Hypothalamus (tissue), 51 donors: ENCODE measurements at places on chromosomes 6 and 20.

GRCh38 chr6:126720304-126720703, 380.4 kb downstream of the CENPW start:
- no peak for DNase-seq

DNA sequence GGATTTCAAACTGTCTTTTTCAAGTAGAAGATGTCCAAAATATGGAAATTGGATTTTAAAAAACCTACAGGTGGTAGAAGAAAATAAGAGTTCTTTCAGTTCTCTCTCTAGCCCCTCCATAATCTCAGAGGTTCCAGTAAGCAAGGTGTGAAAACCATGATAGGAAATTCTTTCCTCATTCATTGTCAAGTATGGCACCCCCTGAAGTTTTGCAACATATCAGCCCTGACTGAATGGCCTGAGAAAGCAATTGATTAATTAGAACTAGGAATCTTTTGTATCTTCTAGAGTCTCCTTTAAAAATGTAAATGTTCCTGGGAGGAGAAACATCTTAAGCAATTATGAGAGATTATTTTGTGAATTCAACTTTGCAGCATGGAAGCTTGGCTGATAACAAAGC, 198.7 kb upstream of the STXBP5 start:
- DNase-seq = no peak

DNA sequence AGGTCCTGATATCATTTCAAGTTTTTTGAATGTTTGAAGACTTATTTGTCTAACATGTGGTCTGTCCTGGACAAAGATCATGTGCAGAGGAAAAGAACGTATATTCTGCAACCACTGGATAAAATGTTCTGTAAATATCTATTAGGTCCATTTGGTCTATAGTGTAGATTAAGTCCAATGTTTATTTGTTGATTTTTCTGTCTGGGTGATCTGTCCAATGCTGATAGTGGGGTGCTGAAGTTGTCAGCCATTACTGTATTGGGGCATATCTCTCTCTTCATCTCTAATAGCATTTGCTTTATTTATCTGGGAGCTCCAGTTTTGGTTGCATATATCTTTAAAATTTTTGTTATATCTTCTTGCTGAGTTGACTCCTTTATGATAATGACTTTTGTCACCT, 258.4 kb upstream of the CITED2 start:
- DNase-seq = no peak

DNA sequence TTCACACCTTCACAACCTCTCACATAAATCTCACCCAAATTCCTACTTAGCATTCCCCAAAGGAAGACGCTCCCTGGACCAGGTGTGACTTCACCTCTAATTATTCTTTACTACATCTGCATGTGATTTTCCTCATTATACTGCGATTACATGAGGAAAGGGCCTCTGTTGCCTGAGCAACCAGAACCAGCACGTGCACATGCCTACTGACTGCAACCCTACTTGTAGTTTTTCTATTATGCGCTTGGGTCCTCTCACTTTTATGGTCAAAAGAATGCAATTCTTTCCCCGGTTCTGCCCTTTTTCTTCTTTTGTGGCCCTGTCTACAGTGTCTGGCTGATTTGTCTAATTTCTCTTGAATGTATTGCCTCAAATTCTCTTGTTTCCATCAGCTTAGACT, 20.4 kb upstream of the ANKEF1 start:
- DNase-seq = no peak

DNA sequence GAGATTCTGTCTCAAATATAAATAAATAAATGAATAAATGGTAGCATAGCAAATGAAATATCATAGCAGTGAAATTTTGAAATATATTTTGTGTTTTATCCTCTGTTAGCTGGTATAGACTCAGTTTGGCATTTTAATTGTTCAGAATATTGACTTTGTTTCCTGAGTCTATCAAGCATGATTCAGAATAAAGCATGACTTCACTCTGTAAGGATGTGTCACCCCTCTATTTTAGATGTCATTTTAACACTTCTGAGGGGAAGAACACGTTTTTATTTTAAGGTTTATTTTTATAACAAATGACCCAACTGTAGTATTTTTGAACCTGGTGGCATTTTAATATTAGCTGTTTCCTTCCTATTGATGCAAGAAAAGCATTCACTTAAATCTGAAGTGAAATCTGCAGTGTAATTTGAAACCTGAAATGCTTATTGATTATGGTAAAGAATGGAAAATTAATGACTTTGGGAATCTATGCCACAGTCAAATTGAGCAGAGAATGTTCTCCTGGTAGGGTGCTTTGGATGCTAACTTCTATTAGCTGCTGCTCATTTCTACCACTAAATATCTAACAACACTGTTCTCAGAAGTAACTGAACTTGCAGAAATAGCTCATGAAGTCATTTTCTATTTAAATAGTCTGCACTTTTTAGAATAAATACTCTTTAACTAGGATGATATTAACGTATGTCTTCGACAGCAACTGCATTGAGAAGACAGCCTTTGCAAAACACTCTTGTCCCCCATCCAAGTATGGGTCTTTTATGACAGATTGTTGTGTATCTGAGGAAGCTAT, 114.2 kb downstream of the SOX4 start:
- no peak for DNase-seq

- DNase-seq = no peak
These were observed 96.1 kb downstream of the LAMA2 start for GRCh38 chr6:128979071-128979470.

- DNase-seq = no peak
These were observed 170.0 kb downstream of the FOXA2 start for GRCh38 chr20:22414305-22414742.

DNA sequence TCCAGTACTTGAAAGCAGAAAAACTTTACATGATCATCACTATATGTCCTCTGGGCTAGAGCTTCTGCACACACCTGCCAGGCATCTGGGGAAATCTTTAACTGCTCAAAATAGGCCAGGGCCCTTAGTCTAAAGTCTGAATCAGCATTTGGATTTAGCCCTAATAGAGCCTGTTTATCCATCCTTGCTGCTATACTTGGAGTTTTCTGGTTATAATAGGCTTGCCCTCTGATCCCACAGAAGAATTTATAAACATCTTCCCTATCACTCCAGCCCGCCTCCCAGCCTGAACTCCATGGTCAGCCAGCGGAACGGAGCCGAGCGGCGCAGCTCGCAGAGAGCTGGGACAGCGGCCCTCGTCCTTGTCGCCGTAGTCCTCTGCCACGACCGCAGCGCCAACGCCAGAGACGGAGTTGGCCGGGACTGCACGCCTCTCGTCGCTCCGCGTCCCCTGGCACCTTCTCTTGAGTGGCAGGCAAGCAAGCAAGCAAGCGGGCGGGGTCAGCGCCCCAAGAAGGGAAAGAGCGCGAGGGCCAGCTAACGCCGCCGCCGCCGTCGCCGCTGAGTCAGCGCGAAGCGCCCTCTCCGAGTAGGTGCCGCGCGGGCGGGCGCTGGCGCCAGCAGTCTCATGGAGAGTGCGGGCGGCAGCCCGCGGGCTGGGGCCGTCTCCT, 25.4 kb upstream of the ASIP start:
- peak; percentile 16 for DNase-seq

GRCh38 chr6:75081921-75082320, 123.9 kb downstream of the COL12A1 start:
- DNase-seq = no peak

DNA sequence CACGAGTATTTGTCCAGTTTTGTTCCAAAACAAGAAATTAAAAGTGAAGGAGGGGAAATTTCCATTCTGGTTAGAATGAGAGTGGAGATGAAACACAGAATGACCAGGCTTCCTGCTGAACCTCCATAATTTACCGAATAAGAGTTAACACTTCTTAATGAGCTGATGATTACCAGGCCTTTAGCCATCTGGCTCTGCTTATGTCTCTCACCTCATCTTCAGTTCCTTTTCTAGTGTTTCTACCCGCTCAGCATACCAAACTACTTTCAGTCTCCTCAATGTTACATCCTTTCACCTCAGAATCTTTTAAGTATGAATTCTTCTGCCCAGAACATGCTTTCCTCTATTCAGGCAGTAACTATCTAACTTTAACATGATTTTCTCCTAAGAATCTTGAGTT, 209.0 kb upstream of the RSPO3 start:
- no peak for DNase-seq

- no peak for DNase-seq
These were observed 18.6 kb upstream of the ZBP1 start for GRCh38 chr20:57638895-57639236.

DNA sequence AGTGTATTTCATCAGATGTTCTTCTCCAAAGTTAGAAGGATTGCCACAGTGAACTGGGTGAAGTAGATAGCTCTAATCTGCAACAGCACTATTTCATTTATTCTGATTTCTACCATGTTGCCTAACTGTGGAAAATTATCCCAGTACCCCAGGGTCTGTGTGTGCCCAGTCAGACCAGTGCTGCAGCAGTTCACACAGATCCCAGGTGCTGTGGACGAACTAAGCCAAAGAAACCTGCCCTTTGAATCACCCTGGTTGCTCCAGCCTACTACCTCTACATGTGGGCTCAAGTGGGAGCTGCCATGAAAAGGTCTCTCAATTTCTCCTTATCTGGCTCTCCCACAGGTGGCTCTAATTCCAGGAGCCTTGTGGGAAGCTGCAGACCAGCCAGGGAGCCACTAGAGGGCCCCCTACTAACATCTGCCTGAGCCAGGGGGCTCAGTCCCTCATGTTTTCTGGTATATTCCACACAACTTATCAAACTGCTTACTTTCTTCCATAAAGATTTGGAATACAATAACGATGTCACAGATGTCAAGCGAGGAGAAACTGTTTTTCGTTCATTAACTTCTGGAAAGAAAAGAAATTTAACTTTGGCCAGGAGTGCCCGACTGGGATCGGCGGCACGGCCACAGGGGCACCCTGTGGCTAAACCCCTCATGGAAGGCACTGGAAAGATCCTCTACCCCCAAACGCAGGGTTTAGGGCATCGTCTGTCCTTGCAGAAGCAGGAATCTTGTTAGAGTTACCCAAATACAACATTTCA, 31.6 kb upstream of the LY86 start:
- DNase-seq = no peak

DNA sequence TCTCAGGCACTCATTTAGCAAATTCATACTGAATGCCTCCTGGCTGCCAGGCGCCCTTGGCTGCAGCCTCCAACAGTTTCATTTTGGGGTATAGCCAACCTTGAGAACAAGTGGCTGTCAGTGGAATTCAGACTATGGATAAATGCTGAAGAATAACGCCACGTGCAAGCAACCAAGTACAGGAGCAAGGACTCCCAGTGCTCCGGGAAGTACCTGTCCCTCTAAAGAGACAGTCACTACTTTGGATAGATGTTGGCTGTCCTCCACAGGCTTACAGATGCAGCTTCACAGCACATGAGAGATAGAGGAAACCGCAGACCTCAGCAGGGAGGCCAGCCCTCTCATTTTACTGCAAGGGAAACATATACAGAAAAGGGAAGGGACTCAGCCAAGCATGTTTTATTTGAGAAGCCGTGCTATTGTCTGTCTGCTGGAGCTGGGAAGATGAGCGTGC, 658.2 kb downstream of the PTPRT start:
- DNase-seq = no peak

DNA sequence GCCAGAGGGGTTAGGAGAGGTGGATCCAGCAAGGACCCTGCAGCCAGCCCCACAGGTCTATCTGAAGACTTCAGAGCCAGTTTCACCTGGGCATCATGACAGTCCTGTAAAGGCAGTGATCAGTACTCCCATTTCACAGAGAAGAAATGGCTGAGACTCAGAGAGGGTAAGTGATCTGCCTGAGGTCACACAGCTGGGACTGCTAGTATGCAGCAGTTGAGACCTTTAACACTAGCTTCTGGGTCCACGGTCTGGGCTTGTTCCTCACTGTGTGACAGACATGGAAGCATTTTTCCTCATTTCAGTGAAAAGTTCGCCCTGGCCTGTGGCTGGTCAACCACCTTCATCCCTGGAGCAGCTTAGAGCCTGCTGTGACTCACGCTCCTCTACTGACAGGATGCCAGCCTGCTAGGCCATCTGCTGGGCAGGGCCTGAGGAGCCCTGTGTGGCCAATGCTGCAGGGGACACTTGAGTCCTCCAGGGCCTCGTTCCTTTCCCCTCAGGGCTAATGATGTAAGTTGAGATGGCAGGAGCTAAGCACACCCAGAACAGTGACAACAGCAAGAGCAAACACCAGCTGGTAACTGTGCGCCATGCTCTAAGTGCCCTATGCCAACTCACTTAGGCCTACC, 192.0 kb downstream of the LRFN2 start:
- DNase-seq = no peak

DNA sequence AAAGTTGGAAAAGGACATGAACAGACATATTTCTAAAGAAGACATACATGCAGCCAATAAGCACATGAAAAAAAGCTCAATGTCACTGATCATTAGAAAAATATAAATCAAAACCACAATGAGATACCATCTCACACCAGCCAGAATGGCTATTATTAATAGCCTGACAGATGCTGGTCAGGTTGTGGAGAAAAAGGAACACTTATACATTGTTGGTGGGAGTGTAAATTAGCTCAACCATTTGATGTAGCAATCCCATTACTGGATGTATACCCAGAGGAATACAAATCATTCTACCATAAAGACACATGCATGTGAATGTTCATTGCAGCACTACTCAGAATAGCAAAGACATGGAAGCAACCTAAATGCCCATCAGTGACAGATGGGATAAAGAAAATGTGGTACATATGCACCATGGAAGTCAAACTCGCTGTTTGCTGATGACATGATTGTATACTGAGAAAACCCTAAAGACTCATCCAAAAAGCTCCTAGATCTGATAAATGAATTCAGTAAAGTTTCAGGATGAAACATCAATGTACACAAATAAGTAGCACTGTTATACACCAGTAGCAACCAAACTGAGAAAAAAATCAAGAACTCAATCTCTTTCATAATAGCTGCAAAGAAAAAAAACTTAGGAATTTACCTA, 196.8 kb downstream of the ADGB start:
- no peak for DNase-seq

GRCh38 chr6:30599625-30600324, 17.3 kb downstream of the PPP1R10 start:
- no peak for DNase-seq

- DNase-seq = no peak
These were observed 301.4 kb upstream of the THEMIS start for GRCh38 chr6:128202169-128202765.

- no peak for DNase-seq
These were observed 101.5 kb downstream of the RPP40 start for GRCh38 chr6:4902363-4902762.
